ENCODE measurements at places on chromosomes 16 and 17.

DNA sequence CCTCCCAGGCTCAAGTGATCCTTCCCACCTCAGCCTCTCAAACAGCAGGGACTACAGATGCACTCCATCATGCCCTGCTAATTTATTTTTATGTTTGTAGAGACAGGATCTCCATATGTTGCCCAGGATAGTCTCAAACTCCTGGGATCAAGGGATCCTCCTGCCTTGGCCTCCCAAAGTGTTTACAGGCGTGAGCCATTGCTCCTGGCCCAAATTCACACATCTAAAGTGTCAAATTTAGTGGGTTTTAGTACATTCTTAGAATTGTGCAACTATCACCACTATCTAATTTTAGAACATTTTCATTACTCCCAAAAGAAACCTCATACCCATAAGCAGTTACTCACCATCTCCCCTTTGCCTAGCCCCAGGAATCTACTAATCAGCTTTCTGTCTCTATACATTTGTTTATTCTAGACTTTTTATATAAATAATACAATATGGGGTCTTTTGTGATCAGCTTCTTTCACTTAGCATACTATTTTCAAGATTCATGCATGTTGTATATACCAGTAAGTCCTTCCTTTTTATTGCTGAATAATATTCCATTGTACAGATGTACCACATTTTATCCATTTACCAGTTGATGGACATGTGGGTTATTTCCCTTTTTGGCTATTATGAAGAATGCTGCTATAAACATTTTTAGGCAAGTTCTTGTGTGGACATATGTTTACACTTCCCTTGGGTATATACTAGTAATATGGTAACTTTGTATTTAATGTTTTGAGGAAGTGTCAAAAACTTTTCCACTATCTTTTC, 25.1 kb upstream of the ITGA2B start:
- no peak for DNase-seq

DNA sequence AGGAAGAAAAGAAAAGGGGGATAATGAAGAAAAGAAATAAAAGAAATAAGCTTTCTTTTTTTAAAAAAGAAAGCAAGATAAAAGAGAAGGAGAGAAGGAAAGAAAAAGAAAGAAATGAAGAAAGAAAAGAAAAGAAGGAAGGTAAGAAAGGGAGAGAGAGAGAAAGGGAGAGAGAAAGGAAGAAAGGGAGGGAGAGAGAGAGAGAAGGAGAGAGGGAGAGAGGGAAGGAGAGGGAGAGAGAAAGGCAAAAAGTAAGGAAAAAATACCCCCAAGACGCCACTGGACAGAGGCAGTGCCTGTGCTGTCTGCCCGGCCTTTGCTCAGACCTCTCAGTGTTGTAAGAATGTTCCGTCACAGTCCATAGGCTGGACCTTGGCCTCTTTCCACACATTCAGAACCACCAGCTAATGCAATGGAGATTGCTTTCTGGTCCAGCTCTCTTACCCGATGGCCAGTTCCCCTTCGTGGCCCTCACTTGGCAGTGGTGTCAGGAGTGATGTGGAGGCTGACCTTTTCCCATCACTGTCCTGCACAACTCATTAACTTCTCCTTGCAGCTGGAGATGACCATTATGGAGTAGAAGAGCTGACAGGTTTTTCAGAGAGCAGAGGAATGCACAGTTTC, 14.3 kb upstream of the HNF1B start:
- DNase-seq, result no peak

- DNase-seq, result no peak
Observed at GRCh38 chr16:57475711-57476339, 10.5 kb downstream of the DOK4 start.

GRCh38 chr16:89268987-89269735, 51.7 kb downstream of the ZNF778 start:
- DNase-seq, result no peak

- no peak for DNase-seq
Observed at GRCh38 chr17:50149417-50150353, 792 bp downstream of the PPP1R9B start.

DNA sequence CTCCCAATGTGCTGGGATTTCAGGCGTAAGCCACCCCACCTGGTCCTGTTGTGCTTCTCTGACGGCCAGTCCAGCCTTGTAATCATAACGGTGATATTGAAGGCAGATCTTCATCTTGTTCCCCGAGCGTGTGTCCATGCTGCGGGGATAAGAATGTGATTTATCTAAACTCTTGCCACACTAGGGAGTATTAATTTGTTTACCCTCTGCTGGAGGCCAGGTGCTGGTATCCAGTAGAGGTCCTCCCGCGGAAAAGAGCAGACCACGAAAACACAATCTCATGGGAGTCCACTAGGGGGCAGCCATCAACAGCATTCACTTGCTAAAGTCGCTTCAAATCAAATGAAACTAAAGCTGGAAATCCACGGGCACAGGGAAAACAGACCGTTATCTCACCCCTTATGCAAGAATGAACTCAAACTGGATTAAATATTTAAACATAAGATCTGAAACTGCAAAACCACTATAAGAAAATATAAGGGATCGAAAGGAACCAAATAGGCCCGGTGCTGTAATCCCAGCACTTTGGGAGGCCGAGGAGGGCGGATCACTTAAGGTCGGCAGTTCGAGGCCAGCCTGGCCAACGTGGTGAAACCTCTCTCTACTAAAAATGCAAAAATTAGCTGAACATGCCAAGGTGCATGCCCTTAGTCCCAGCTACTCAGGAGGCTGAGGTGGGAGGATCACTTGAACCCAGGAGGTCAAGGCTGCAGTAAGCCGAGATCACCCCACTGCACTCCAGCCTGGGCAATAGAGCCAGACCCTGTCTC, 22.3 kb upstream of the RBBP6 start:
- DNase-seq, result no peak

- DNase-seq, result no peak
Observed at GRCh38 chr17:39178536-39178935, 12.6 kb upstream of the ARL5C start.

DNA sequence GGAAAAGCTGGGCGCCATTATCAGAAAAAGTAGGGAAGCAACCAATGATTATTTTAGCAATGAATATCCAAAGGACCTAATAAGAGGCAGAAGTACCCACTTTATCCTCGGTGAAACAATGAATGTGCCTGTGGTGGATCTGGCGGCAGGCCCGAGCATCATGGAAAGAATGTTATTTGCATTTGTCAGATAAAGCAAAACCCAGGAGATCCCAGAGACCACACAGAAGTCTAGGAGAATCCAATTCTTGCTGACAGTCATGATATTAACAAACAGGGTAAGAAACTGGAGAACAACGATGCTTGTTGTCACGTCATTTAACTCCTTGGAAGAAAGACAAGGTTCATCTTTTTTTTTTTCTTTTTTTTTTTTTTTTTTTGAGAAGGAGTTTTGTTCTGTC, 12.0 kb upstream of the TNRC6A start:
- no peak for DNase-seq

DNA sequence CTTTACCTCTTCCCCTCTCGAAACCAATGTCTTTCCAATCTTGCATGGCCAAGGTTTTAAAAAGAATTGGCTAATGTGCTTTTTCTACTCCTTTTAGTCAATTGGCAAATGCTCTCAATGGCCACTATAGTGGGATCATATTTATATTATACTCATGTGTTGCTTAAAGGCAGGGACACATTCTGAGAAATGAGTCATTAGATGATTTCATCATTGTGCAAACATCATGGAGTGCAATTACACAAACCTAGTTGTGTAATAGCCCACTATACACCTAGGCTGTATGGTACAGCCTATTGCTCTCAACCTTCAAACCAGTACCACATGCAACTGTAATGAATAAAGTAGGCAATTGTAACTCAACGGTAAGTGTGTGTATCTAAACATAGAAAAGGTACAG, 180.9 kb downstream of the HS3ST3A1 start:
- no peak for DNase-seq

GRCh38 chr16:88939972-88940861, 36.8 kb downstream of the CBFA2T3 start:
- no peak for DNase-seq

DNA sequence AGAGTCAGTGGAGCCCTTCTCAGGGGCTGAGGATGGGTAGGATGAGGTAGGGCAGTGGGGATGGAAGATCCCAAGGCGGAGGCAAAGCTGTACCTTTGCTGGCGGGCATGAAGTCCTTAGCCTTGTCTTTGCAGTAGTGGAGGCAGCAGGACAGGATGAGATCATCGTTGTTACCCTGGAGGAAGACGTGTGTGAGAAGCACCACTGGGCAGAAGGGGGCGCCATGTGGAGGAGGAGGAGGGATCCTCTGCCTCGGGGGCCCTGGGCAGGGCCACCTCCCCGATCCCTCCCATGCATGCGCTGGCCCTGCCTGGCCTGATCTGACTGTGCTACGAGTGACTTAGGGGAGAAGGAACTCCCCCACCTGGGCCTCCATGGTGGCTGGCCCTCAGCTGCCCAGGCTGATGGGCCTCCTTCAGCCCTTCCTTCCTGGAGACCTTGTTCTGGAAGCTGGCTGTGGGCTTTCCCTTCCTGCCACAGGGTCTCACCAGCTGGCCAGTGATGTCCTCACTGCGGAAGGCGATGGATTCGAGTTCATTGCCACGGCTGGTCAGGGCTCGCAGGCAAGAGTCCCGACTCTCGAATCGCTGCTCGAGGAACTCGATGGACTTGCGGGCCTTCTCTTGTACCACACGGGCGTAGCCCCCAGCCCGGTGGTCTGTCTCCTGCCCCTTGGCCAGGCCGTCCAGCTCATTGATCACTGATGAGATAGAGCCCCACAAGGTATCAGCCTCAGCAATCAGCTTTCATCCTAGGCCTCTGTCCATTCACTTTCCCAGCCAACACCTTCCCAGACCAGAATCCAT, 10.3 kb downstream of the HIC1 start:
- no peak for DNase-seq

- no peak for DNase-seq
Observed at GRCh38 chr17:18004345-18004744, 31.7 kb downstream of the DRC3 start.

- no peak for DNase-seq
Observed at GRCh38 chr16:54334208-54334607, 47.6 kb upstream of the IRX3 start.

GRCh38 chr17:72587773-72588511, 467.1 kb downstream of the SOX9 start:
- no peak for DNase-seq

- DNase-seq, result no peak
Observed at GRCh38 chr17:61400066-61400716, 548 bp downstream of the TBX2 start.

- DNase-seq, result no peak
Observed at GRCh38 chr16:23324727-23325126, 22.6 kb downstream of the SCNN1B start.

GRCh38 chr17:5099271-5099670, 12.4 kb downstream of the ZNF232 start:
- DNase-seq, result no peak

DNA sequence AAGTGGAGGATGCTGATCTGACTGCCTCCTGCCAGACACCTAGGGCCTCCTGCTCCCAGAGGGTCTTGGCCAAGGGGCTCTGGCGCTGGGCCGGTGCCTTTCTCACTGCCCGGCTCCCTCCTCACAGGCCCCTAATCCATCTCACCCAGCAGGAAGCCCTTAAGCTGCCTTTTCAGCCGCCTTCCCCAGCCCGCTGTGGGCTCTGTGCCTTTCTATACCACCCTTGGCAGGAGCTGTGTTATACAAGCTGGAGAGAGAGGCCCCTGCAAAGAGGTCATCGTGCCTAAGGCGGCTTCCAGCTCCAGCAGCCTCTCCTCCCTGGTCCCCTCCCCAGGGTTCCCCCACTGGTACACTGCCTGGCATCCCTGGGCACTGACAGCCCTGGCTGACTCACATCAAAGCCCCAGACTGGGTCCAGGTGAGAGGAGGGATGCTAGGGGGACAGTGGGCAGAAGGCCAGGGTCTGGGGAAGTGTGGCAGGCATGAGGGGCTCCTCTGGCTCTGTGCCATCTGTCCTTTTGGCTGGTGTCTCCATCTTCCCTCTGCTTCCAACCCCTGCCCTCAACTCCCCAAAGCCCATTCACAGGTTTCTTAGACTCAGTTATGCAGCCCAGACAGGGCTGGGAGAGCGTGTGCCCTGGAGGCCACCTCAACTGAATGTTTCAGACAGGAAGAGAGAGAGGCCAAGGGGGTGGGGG, 15.3 kb upstream of the FZD2 start:
- no peak for DNase-seq

GRCh38 chr16:11094857-11095565, 150.6 kb downstream of the CLEC16A start:
- no peak for DNase-seq
